ENCODE measurements at places on chromosomes 4 and X.

GRCh38 chr4:93065790-93066189 is 762.0 kb downstream of the GRID2 start:
- no peak for DNase-seq

DNA sequence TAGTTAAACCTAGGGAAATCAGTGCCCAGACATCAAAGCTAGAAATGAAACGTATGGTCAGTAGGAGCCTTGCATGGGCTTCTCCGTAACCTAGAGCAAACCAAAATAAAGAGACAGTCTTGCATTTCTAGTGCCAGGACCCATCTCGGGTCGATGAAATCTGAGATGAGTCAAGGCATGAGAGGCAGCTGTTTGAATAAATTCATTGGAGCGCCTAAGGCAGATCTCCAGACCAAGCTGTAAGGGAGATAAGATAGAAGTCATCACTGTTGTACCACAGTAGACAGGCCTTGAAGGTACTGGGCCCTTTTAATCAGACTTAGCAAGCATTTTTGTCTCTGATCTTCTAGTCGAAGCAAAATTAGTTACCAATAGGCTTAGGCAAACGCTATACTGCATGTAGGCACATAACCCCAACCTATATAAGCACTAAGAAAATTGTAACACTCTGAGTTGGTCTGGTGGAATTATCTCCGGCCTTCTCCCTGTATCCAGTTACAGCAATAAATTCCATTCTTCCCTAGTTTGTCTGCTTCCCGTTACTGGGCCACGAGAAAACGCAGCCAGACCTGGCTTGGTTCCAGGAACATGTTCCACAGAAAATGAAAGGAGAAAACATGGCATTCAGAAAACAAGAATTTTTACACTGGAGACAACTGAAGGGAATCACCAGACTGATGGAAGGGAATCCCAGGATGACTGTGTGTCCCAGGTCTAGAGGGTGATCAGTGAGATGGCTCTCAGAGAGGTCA is 21.1 kb upstream of the PAPSS1 start:
- no peak for DNase-seq

- no peak for DNase-seq
Measured at GRCh38 chr4:102687982-102688433, 72.8 kb downstream of the MANBA start.

DNA sequence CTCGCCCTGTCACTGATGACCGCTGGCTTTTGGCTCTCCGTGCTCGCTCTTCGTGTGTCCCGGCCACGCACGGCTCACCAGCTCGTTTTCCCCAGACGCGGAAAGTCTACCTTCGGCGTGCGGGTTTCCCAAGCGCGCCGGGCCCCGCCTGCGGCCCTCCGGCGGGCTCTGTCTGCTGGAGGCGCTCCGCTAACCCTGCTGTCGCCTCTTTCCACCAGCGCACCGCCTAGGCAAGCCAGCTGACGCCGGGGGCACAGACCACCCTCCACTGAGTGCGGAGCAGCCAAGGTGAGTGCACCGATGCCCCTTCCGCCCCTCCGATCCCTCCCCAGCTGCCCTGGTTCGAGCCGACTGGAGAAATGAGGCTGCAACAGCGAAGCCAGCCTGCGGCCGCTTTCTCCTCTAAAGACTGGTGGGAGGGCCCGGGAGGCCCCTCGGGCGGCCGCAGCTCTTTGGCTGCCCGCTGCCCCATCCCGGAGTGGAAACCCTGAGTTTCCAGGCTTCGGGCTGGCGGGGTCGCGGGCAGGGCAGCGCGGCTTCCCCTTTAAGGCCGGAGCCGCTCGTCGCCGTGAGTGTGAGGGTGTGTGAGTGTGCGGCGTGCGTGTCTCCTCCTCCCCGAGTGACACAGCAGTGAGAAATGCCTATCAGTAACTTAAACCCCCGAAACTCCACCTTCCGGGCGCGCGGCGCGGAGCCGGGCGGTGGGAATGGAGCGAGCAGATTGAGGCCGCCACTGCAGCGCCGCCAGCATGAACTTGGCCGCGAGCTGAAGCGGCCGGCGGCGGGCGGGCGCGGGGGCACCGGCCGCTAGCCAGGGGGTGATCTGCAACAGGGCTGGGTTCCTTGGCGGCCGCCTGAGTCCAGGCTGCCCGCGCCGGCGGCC is at the start of gene MAMLD1:
Gene MAMLD1, plus strand, starts transcription at position 719 of the 883 bp plus-strand sequence. CDS start 82,200 bp downstream, outside the sequence.
- peak; percentile 74 for DNase-seq

DNA sequence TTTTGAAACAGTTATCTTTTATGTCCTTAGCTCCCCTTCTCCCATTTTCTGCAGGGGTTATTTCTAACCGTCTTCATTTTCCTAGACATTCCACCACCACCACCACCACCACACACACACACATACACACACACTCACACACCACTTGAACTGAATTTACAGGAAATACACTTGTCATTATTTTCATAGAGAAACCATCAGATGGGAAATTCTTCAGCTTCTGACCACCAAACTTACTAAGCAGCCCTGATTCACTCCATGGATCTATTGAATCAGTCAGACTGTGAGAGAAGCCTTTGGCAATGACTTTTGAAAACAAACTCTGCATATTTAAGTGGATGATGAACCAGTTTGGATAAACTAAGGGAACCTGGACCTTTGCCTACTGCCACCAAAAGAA is 210.1 kb upstream of the NHS start:
- DNase-seq = no peak

DNA sequence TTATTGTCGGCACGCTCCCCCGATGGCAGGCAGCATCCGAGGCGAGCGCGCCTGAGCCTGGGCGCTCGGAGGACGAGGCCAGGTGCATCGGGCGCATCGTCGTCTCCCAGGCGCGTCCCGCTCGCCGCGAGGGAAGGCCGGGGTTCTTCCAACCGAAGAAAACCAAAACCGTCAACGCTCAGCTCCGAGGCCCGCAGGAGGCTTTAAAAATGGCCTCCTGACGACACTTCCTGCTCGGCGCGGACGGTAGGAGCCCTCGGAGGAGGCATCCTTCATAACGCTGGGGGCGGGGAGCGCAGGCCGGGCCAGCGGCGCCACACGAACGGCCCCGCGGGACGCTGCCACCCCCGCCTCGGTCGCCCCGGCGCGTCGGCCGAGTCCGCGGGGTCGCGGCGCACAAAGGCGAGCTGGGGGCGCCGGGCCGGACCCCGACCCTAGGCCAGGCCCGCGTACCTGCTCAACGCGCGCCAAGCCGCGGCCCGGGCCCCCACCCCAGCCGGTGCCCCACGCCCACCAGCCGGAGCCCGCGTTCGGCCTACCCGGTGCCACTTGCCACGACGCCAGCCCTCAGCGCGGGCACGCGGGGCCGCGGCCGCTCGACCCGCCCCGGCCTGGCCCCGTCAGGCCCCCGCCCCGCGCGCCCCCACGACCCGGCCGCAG is 501 bp downstream of the ZNF518B start:
- peak; percentile 69 for DNase-seq

DNA sequence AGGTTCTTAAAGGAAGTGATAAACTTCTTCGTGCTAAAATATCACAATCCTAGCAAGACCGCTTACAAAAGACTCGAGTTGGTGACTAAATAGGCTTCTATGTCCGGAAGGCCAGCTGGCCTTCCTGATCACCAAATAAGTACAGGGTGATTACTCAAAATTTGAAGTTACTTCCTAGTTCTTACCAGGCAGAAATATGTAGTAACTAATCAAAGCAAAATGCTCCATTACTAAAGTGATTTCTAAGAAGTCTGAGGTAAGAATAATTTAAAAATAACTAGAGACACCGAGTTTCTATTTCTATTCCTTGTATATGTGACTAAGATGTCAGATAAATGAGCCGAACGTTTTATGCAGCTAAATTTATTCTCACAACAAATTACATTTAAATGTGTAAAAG is 62.2 kb downstream of the NSUN7 start:
- no peak for DNase-seq

GRCh38 chrX:73366696-73367095 is 80.2 kb upstream of the CDX4 start:
- no peak for DNase-seq

DNA sequence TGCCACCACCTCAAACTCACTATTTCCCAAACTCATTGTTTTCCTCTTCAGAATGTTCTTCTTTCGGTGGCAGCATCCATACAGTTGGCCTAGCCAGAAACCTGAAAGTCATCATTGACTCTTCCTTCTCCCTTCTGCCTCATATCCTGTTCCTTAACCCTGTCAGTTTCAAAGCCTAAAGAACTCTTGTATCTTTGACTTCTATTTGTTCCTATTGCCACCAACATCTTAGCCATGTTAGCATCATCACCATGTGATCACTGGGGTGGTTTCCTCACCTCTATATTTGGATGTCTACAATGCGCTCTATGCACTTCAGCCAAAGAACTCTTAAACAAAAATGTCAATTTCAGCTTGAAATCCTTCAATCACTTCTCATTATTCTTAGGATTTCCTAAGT is 29.0 kb downstream of the DDX60L start:
- no peak for DNase-seq

DNA sequence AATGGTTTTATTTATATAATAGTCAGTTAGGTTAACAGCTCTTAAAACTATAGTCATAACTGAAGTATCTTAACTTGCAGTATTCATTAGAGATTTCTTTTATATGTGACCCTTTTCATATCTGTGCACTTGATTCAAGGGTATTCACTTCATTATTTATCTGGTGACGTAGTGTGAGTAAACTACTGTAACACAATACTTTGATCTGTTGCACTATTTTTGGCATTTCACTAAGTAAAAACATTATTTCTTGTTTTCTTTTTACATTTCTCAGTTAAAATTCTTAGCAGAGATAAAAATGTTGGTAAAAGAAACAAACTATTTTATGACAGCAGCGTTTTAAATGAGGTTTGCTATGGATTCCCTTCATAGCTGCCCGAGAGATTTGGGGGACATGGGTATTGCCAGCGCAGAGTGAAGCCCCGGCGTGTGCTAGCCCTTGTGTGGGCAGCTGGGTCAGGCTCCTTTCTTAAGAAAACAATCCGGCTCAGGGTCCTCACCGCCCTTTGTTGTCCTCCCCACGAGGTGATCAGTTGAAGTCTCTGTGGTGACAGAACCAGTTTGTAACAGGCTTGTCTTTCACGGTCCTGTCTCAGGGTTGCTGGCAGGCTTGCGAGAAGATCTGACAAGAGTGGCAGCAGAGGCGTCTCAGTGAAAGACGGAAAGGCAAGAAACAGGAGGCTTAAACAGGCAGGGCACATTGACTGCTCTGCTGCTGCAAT is 293.4 kb downstream of the BMPR1B start:
- DNase-seq = no peak
